Cerebellar nuclear complex (tissue), 1 donor: ENCODE measurements at places on chromosomes 12 and 14.
A peak's percentile ranks its signal among the peaks of the same experiment; 100 is the strongest.

DNA sequence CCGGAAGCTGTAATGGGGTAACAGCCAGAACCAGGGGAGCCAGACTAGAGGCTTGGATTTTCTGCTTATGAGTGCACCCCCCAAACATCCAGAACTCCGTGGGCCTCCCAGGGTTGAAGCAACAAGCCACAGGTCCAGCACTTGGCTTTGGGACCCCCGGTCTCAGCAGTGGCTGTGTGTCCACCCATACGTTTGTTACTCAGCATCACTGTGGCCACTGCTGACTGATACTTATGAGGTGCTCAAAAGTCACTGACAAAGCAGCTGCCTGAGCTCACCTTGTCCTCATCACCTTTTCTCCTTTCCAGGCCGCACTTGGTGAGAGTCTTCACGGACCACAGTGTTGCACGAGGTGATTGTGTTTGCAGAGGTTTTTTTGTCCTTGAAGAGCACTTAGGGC is 145.6 kb upstream of the RFLNA start:
- no peak for DNase-seq

DNA sequence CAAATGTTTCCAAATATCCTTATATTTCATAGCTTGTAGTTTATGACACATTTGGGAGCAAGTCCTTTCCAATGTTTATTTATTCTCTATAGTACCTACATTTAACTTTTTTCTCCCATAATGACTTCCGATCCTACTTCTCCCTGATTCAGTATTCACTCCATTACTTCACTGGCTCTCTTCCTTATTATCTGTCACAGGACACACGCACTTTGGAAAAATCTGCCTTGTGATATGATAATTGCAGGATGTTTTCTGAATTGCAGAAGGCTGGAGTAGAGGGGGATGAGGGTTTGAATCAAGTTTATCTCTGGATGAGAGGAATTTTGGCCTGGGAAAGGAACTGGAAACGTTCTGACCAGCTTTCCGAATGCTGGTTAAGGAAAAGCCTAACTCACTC is 75.0 kb downstream of the HMGA2 start:
- no peak for DNase-seq

GRCh38 chr12:24860546-24860945 is 88.4 kb downstream of the BCAT1 start:
- DNase-seq: no peak

GRCh38 chr12:46383654-46384450 is 11.3 kb upstream of the SLC38A2 start:
- DNase-seq: peak; percentile 60

DNA sequence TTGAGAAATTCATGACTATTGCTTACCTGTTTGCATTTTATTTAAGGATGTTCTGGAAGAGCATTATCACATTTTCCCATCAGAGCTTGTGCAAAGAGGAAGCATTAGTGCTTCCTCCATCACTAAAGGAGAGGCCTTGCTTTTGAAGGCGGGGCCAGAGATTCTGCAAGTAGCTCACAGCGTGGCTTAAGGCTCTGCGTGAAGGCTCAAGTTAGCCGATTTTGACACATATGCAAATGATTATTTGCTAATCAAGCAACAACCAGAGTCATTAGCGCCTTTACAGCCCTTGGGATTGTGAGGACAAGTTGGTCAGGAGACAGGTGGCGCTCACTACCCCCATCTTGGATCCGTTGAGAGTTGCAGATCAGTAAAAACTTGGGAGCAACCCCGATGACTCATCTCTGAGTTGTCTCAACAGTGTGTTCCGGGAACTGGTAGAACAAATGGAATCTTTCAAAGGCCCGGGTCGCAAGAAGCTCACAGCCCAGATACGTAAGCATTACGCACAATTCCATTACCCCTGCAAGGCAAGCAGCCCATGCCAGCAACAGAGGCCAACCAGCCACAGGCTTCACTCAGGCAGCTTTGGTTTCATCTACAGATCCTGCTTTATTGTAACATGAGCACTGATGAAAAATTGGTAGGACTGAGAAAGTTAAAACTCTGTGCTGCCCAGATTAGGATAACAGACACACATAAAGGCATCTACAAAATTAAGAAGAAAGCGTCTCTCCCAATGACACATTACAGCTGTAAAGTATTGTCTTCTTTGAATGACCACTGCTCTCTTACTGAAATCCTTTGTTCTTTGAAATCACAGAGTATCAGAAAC is 34.9 kb upstream of the SPTSSA start:
- no peak for DNase-seq

DNA sequence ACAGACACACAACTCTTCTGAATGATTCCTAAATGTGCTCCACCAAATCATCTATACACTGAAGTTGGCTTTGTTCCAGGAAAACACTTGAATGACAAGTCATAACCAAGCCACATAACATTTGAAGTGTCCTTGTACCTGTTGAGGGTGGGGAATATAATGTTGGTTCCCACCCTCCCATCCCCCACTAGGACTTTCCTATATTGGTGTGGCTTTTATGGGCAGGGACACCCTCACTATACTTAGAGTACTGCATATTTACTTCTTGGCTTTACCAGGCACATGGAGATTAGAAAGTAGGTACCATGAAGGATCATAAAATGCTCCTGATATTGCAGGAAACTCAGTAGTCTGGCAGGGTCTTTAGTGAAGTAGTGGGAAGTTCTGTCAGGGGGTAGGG is 9.7 kb upstream of the BHLHE41 start:
- no peak for DNase-seq

GRCh38 chr12:59927032-59927431 is 331.2 kb downstream of the SLC16A7 start:
- no peak for DNase-seq

GRCh38 chr14:61330511-61330910 is 9.1 kb downstream of the PRKCH start:
- no peak for DNase-seq

GRCh38 chr14:101665478-101666078 is 95.9 kb upstream of the PPP2R5C start:
- no peak for DNase-seq
